ENCODE measurements at places on chromosomes 3 and 15.

DNA sequence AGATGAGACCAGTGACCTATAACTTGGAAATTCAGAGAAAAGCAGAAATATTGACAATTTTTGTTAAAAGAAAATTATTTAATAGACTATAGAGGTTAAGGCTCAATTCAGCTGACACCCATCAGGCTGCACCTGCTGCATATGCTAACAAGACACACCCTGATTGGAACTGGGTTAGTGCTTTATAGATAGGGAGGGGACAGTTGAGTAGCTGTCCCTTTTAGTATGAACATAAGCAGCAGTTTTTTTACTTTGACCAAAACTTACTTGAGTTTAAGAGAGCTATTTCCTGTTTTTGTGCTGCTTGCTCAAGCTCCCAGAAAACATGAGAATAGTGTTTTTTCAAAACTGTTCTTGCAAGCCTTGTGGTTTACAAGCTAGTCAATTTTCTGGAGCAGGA, 292.6 kb downstream of the LRRC3B start:
- DNase-seq = no peak

DNA sequence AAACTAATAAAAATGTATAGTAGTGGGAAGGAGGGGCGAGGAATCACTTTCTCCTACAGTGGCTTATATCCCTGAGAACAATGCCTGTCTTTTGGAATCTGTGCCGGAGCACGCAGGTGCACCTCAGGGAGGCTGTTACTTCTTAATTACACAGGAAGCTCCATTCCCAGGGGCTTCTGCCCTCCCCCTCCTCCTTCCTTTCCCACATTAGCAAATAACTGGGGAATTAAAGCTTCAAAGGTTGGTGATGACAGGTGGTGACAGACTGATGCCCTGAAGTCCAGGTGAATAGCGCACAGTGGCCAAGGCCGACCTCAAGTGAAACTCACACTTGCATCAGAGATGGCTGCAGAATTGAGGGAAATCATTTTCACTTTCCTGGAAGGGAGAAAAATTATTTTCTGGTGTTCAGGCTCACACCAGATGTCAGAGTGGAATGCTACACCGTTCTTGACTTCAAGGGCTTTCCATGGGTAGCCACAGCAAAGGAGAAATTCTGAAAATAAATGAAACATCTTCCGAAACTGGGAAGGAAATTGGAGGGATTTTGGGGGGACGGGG, 3.7 kb downstream of the GRAMD2A start:
- no peak for DNase-seq

DNA sequence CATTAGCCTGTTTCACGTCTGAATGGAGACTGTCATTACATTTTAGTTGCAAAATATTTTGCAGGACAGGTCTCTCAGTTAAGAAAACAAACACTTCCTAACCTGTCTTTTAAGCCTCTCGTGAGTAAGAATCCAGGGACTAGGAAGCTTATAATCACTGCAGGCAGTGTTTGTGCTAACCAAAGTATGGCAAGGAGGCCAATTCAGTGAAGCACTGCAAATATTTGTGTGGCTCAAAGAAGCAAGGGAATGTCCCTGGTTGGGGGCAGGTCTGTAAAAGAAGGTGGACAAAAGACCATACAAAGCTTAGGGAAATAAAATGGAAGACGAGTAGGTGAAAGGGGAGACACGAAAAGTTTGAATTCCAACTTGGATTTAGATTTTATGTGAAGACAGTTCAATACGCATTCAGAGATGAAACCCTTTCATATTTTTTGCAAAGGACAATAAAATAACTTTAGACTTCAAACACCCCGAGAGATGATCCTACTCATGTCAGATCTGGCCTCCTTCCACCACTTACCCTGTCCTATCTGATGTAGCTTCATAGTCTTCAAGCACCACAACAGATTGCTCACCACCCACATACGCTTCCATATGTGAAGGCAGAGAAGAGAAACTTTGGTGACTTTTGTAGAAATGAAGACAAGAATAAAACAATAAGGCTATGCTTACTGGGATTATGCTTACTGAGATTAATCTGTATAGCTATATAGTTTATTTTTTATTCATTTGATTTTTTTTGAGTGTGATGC, 240.9 kb downstream of the TUSC7 start:
- DNase-seq = no peak

DNA sequence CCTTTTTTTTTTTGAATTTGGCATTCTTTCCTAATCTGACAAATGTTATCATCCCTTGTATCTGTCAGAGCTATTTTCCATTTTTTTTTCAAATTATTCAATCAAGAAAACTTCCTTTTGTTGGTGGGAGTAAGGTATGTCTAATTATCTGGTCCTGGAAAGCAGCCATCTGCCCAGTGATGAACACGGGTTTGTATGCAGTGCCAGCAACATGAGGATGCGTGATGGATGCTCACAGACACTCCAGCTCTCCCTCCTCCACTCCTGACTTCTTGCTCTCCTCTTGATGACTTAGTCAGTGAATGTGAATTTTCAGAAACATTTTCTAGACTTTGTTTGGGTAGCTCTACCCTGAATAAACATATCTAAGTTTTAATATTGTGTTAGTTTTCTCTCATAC, 79.2 kb downstream of the IL1RAP start:
- DNase-seq = no peak

DNA sequence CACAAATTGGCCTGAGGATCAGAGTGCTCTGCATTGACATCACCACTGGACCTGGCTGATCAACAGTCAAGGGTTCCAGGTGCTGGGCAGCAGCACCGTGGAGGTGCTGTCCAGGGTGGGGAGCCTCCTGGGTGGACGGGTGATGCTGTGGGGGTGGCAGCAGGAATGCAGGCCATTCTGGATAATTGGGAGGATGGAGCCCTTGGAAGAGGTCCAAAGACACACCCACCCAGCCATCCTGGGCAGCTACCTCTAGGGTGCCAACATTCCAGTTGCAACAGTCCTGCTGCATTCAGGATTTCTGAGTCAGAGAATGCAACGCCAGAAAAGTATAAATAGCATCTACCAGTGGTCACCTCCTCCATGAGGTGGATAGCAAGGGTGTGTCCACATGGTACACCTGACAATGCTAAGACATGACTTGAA, 26.8 kb downstream of the STARD5 start:
- no peak for DNase-seq

DNA sequence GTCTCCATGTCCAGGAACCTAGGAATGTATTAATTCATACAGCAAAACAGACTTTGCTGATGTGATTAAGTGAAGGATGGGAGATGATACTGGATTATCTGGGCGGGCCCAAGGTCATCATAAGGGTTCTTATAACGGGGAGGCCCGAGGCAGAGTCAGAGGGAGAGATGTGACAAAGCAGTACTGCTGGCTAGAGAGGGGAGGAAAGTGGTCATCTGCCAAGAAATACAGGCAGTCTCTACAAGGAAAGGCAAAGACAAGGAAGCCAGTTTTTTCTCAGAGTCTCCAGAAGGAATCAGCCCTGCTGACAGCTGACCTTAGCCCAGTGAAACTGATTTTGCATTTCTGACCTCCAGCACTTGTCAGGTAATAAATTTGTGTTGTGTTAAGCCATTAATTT, 66.2 kb upstream of the CORO2B start:
- DNase-seq = no peak
